ENCODE measurements at places on chromosomes 12 and 14.
A peak's percentile ranks its signal among the peaks of the same experiment; 100 is the strongest.

DNA sequence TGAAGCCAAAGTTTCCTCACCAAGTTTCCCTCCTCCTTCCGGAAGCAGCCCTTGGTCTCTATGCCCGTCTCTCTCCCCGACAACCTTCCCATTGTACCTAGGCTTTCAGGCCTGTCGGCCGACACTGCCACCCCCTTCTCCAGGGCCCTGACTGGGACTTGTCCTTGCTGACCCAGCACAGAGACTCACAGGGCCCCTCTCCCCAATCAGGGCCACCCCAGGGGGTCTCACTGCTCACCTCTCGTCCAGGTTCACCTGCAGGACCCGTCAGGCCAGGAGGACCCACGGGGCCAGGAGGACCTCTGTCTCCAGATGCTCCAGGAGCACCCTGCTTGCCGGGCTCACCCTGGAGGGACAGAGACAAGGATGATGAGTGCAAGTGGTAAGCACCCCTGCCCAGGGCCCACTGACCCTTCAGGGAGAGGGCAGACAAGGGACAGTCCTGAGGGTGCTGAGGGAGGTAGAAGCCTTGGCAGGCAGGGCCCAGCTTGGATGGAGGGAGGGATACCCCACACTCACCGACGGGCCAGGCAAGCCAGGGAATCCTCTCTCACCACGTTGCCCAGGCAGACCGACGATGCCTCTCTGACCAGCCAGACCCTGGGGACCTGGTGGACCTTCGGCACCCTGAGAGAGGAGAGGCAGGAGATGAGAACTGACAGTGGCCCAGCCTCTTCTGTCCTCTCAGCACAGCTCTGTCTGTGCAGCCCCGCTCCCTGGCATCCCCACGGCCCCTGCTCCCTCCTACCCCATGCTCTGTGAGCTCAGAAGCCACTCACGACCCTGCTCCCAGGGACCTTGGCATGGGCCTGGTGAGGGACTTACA lies 14.6 kb downstream of the TMEM106C start:
- DNase-seq = no peak

GRCh38 chr14:34478261-34478660 lies 16.2 kb upstream of the SPTSSA start:
- DNase-seq = no peak

- DNase-seq = no peak
These were observed 14.1 kb downstream of the P2RX2 start for GRCh38 chr12:132632521-132633228.

DNA sequence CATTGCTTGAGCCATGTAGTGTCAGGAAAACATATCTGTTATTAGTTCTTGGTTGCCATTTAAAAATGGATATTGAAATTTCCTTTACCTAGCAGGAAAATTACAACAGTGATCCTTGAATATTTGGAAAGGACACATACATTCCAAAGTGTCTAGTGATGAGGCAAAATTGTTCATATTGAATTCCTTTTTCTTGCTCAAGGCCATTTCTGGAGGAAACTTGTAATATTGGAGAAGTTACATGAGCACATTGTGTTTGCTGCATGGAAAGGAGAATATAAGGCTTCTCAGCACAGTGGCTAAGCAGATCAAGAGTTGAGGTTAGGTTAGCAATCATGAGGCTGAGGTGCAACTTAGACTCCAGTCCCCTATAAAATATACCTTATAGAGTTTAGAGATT lies 121.9 kb downstream of the PDE3A start:
- no peak for DNase-seq

DNA sequence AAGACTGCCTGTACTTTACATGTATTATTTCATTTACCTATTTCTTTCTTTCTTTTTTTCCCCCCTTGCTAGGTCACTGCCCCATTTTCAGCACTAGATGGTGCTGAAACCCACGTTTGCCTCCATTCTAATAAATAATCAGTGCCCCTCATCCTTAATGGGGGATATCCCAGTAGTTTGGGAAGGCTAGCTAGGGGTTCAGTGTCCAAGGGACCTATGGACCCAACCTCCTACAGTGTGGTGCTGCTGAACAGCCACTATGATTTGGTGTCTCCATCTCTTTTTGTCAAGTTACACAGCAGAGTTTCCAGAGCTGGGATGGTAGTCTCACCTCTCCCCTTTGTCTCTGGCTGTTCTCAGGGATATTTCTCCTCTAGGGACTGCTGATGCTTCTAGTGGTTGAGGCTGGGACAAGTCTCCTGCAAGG lies 6.5 kb upstream of the HCFC2 start:
- peak; percentile 11 for DNase-seq

GRCh38 chr12:104439137-104439536 lies 17.6 kb upstream of the CHST11 start:
- DNase-seq = no peak

DNA sequence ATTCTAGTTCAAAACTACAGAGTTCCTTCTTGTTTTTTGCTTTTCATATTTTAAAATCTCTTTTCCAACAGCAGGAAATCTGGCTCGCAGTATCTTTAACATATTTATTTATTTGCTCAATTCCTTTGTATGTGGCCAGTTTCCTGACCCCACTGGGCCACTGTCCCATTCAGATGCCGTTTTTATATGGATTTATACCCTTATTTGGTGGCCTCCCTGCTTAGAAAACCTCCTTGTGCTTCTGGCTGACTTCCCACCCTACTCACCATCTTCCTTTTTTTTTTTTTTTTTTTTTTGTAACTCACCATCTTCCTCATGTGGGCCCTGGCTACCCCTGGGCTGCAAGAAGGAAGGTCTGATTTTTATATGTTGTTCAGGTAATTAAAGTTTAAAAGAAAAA lies 53.9 kb downstream of the TTLL5 start:
- no peak for DNase-seq

DNA sequence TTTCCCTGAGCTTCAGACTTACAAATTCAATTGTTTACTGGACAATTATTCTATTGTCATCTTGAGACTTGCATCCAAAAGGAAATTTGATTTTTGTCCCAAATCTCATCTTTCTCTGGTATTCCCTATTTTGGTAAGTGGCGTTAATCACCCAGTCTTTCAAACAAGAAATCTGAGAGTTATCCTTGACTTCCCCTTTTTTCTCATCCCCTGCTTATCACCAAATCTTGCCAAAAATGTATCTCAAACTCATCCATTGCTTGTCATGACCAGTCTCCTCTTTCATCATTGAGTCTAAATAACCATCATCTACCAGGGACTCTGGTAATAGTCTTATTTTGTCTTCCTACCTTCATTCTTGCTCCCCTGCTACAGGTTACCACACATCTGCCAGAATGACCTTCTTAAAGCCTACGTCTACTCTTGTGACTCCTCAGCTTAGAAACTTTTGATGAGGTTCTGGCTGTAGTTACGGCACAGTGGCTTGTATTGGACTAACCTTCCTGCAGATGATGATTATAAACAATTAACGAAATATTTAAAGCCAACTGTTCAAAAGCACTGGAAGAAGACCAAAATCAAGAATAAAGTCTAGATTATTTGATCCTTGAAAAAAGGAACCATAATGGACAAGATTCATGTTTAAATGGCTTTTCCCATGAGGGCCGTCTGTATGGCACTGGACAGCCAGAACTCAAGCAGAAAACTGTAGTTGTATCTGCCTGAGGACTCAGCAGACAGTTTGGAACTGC lies 9.0 kb upstream of the ANO2 start:
- no peak for DNase-seq

DNA sequence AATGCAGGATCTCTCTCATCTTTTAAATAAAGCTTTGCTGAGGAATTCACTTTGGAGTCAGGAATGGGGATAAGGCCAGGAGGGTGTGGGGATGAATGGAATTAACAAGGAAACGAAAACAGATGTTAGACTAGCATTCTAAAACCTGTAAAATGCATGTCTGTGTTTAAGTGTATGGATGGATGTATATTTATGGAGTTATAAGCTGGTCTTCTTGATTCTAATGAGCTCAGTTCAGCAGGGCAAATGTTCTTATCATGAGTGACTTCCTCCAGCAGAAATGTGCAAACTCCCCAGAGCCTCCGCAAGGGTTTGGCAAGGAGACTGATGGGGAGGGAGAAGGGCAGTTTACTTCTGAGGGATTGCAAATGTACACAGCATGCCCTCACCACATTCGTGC lies 149.1 kb downstream of the NTF3 start:
- no peak for DNase-seq

GRCh38 chr12:30985814-30986452 lies 59.4 kb downstream of the TSPAN11 start:
- DNase-seq = no peak

- DNase-seq = no peak
These were observed 17.5 kb downstream of the BCL11B start for GRCh38 chr14:99254328-99255009.

- DNase-seq = no peak
These were observed 2.2 kb downstream of the ZDHHC17 start for GRCh38 chr12:76766161-76766560.

DNA sequence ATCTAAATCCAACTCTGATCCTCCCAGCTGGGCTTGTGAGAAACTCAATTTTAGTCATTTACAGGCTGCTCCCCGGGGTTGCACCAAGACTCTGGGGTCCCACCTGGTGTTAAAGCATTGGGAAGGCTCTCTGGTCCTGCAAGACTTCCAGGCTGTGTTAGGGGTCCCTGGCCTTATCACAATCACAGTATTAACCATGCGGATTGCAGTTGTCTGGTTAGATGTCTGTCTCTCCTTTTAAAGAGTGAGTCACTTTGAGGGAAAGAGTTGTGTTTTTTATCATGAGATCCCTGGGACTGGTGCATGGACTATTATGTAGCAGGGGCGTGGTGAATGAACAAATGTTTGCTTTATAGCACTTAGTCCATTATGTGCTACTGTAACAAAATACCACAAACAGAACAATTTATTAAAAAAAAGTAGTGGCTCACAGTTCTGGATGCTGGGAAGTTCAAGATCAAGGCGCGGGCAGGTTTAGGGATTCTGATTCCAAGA lies 531.4 kb downstream of the FUT8 start:
- no peak for DNase-seq

DNA sequence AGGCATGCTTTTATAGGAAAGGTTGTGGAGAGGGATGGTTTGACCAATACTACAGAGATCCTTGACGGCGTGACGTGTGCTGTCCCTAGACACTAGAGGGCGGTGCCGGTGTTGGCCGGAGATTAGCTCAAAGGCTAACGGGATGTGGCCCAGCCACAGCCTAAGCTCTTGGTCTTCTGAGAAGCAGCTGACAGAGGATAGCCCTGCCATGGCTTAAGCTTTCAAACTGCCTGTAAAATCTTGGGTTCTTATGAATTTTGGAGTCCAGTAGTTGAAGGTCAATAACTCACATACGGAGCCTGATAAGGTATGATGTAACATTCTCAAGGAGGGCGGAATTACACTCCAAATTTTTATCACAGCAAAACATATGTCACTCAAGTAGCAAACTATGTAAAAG lies 515.7 kb upstream of the ATXN7L3B start:
- DNase-seq = no peak

DNA sequence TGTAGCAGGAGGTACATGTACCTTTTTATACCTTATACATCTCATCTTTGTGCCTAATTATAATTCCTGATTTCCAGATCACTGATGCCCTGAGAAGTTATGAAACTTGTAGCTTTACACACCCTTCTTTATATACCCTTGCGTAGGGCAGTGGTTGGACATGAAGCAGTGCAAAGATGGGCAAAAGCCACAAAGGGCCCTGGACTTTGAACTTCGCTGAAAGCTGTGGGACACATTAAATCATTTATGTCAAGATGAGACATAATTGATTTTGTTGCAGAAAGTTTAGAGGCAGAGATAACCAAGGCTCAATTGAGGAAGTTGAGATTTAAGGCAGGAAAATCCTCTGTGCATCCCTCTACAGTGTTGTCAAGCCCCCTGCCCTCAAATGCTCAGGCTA lies 170.0 kb downstream of the SLC2A13 start:
- no peak for DNase-seq

DNA sequence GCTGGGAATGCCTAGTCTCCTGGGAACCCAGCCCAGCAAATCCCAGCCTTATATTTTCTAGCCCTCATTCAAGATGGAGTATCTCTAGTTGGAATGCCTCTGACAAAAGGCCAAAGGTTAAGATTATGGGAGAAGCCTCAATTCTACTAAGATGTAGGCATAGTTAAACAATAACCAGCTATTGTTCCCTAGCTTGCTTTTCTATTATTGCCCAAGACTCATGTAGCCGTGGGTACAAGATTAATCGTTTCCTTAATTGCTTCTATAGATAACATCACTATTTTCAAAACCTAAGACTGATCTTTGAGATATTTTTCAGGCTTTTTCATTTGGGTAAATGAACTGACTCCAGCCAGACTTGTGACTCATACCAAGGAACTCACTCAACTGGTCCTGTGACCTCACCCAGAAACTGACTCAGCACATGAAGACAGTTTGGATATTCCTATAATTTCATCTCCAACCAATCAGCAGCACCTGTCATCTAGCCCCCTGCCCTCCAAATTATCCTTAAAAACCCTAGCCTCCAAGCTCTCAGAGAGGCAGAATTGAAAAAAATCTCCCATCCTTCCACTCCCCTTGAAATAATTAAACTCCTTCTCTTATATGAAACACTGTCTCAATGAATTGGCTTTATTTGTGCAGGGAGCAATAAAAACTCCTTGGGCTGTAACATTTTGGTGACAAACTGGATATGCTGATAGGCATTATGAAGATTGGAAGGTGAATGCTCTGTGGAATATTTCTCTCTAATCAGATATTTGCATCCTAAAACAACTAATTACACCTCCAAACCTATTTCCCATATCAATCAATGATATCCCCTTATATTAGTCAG lies 589.0 kb downstream of the C12orf50 start:
- no peak for DNase-seq
